Stimulated activated CD4-positive, alpha-beta T cell treated with anti-CD3 and anti-CD28 coated beads, Interleukin-15, amount 100 ng/mL, for 48 hours (primary cell): ENCODE measurements at places on chromosomes 16 and 17.

- DNase-seq, result no peak
These were observed 15.5 kb downstream of the QRICH2 start for GRCh38 chr17:76292567-76292966.

- DNase-seq, result no peak
These were observed 13.3 kb downstream of the TVP23A start for GRCh38 chr16:10805334-10805733.

GRCh38 chr16:57745768-57746167, 10.2 kb downstream of the KATNB1 start:
- no peak for DNase-seq

DNA sequence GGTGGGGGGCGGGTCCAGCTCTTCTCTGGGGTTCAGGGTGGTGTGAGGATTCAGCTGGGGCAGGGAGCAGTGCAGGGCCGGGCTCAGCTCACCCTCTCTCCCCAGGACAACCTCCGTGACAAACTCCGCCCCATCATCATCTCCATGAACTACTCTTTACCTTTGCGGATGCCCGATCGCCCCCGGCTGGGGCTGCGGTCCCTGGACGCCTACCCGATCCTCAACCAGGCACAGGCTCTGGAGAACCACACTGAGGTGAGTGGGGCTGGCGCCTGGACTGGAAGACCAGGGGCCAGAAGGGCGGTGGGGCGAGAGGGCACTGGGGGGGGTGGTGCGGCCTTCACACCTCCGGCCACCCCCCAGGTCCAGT, 18.9 kb upstream of the PDK2 start:
- no peak for DNase-seq

DNA sequence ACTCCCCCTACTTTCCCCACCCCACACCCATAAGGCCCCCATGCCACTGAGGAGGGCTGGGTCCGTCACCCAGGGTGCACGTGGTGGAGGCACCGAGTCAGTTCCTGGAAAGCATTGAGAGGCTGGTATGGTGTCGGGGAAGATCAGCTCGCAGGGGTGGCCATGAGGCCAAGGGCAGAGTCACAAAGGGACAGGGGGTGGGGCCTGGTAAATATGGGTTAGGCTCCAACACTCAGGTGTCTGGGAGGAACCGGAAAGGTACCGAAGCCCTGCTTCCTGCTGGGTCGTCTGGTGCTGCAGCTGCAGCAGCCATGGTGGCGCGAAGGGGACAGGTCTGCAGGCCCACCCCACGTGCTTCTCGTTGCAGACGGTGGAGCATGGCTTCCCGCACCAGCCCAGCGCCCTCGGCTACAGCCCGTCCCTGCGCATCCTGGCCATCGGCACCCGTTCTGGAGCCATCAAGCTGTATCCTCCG, 30.2 kb downstream of the LLGL2 start:
- DNase-seq, result no peak

GRCh38 chr17:43517161-43517560, 29.0 kb downstream of the ETV4 start:
- no peak for DNase-seq

DNA sequence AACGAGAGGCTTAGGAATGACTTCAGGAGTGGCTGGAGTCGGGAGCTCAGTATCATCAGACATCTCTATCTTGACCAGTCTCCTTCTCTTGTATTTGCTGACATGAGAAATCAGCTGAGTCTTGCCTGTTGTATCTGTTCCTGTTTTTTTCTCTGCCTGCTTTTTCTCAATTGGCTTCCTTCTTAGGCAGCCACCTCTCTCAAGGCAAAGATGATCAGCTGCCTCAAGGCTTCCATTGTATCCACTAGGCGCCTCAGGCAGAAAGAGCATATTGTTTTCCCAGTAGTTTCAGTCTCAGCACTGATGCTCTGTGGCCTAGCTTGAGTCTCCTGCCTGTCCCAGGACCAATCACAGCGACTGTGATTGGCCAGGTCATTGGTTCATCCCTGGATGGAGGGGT, 306.2 kb downstream of the CPPED1 start:
- no peak for DNase-seq

DNA sequence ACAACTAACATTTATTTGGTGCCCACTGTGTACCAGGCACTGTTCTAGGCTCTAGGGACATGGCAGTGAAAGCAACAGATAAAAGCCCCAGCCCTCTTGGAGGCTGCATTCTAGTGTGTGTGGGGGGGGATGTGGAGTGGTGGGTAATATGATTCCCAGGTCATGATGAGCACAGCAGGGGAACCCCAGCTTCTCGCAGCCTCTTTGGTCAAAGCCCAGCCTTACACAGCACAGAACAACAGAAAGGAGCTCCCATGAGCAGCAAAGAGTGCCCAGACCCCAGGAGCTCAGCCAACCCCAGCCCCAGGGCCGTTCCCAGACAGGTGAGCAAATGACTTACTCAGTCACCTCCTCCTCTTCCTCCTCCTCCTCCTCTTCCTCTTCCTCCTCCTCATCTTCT, 21.9 kb downstream of the CNGB1 start:
- no peak for DNase-seq

- DNase-seq, result peak; percentile 18
These were observed 38.5 kb downstream of the MSI2 start for GRCh38 chr17:57294629-57295501.
